ENCODE measurements at places on chromosomes 12 and 14. TPM values are rescaled to one million over a fixed set of nuclear protein-coding genes. Genes with fewer than 3 reads are reported as not detected.

The RPS6KL1 gene
- total RNA-seq = 6.3 TPM

The LRP1-AS gene
- total RNA-seq = not detected

The ASPG gene
- 0.57 TPM for total RNA-seq

GRCh38 chr12:118053071-118053985 lies 7.7 kb downstream of the WSB2 start:
- no peak for DNase-seq

GRCh38 chr12:128594521-128594920 lies 229.2 kb downstream of the SLC15A4 start:
- DNase-seq = no peak

DNA sequence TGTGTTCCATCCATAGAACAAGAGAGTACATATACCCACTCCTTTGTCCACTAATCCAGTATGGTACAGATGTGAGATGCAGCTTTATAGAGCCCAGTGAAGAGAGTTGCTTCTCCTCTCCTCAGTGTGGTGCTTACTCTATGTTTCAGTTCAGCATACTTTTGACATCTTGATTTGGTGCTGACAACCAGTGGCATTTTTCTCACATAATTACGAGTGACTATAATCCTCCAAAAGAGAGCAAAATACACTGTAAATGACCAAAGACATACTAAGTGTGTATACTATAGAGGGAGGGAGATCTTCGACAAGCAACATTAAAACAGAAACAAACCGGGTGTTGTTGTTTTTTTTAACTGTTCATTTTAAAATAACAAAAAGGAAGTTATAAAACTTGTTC lies 191.5 kb downstream of the KLHL28 start:
- no peak for DNase-seq

GRCh38 chr12:49616533-49617219 lies 6.7 kb upstream of the PRPF40B start:
- DNase-seq = no peak

DNA sequence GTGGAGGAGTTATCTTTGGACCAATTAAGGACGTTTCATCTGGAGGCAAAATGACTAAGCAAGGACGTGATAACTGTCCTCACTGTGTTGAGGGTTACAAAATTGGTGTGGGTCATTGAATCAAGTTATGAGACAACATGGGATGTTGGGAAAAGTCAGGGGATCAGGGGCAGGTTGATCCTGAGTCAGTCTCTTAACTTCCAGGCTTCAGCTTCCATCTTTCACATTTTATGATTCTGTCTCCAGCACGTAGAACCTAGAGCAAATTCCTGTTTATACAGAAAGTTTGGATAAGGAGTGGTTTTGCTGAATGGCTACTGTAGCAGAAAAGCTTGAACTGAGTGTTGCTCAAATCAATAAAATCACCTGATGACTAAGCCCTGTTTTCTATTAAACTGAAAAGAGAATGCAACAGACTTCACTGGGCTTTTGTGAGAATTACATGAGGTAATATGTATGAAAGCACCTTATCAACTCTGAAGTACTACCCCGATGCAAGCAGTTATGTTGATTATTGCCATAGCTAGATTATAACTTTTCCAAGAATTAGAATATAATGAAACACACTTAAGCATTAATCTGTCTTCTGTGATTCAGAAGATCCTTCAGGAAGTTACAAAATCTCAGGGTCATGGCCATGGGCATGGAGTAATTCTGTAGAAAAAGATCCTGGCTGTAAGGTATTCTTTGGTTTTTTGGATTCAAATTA lies 184.8 kb downstream of the ETV6 start:
- DNase-seq = no peak

DNA sequence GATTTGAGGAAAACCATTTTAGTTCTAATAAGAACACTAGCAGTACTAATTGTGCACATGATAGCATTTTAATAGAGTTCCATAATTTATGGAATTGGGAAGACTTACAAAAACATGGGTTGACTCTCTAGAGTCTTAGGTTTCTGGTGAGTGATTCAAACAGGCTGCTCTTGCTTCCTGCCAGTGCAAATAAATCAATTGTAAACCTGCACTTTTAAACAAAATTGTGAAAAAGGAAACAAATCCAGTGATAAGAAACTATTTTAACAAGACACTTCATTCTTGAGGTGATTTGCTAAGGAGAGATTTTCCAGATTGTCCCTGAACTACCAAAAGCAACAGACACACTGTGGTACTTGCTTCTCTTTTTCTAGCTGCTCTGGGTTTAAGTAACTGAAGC lies 112.2 kb downstream of the CACNA1C start:
- no peak for DNase-seq

DNA sequence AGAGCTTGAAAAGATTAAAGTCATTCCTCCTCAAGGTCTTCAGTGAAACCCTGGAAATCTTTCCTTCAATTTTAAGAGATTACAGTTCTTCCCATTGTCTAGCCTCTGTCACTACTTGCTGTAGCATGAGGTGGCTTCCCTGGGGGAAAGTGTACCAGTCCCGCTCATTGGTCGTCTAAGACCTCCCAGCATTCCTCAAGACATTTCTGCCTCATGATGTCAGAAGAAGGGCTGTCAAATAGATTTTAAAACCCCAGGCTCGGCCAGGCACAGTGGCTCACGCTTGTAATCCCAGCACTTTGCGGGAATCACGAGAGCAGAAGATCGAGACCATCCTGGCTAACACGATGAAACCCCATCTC lies 46.7 kb downstream of the SMUG1 start:
- DNase-seq = no peak

DNA sequence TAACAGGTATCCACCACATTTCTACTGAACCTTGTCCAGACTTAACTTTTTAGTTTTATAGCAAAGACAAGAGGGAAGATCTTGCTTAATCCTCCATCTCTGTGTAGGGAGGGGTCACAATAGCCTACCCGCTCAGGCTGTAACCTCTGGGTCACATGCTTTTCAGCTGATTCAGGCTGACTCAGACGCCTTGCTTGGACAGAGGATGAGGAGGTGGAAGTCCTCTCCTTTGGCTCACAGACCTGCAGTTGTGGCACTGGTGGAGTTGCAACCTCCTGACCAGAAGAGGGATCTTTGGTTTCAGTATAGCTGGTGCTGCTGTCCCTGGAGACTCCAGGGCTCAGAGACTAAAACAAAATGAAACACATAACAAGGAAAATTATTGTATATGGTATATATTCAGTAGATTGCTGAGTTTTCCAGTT lies 16.2 kb downstream of the ACIN1 start:
- DNase-seq = no peak

DNA sequence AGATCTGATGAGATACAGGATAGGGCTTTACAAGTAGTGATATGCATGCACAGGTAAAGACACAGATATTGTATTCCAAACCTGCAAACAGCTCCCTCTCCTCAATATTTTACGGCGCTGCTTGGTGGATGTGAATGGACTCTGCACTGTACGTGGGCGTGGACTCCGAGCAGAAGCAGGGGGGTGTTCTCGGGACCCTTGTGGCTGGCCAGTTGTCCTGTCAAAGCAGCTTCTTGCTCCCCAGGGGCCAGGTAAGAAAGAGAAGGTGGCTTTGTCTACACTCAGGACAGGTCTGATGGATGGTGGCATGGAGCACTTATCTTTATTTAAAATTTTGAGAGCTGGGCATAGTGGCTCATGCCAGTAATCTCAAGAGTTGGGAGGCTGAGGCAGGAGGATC lies 29.5 kb upstream of the CLMN start:
- DNase-seq = no peak

DNA sequence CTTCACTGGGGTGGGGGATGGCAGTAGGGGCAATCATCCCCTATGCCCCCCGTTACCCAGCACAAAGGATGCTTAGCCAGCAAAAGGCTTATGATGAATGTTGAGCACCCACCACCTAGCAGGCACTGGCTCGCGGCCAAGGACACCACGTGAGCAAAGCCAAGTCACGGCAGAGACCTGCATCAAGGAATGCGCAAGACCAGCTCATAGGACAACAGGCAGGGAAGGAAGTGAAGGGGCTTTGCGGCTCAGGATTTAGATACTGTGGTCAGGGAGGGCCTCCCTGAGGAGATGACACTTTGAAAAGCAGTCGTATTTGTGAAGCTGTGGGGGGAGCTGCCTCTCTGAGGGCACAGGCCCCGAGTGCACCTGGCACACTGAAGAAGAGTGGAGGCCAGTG lies 32.8 kb downstream of the SH2B3 start:
- peak; percentile 77 for DNase-seq

- DNase-seq = no peak
Measured at GRCh38 chr12:31369712-31370521, 44.0 kb upstream of the SINHCAF start.

DNA sequence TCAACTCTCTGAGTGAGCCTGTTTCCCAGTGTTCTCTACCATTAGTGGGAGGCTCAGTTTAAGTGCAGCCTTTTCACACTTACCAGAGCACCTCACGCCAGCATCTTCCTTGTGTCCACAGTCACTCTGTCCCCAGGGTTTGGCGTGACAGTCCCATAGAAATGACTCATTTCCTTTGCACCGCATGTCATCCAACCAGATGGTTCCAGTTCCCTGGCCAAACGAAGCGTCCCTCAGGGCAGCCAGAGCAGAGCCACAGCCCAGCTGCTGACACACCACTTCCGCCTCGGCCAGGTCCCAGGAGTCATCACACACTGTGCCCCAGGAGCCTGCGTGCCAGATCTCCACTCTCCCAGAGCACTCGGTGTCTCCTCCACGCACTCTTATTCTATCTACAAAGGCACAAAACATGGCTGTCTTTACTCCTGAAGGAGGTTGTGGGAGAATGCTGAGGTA lies 65.4 kb downstream of the ACSM4 start:
- no peak for DNase-seq

DNA sequence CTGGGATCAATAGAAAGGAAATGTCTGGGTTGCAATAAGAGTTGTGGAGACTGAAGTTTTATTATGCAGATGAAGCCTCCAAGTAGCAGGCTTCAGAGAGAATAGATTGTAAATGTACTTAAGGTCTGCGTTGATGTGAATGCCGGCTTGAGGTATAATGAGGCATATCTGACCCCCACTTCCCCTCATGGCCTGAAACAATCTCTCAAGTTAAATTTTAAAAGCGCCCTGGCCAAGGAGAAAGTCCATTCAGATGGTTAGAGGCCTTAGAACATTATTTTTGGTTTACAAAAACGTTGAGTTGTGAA lies 28.3 kb upstream of the HIGD1C start:
- no peak for DNase-seq

DNA sequence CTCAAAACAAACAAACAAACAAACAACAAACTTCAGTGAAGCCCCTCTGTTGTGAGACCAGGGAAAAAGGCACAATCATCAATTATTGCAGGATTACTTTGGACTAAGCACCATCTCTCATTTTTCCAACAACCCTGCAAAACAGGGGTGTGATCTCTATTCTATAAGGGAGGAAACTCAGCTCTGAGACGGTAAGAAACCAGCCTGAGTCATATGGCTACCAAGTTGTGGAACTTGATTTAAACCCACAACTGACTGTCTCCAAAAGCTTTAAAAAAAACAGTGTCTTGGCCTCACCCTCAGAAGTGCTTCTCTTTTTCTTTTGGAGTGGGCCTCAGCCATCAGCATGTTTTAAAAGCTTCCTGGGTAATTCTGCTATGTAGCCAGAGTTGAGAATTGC lies 49.8 kb downstream of the RIN3 start:
- no peak for DNase-seq

- no peak for DNase-seq
Measured at GRCh38 chr12:101172316-101172715, 37.7 kb downstream of the SLC5A8 start.
